Fibroblast of villous mesenchyme (primary cell): ENCODE measurements at places on chromosomes 7 and 10. TPM values are rescaled to one million over a fixed set of nuclear protein-coding genes. Genes with fewer than 3 reads are reported as not detected.

Gene TCAF1
- total RNA-seq, result 66.7 and 95.4 TPM in 2 replicates

Gene CPVL
- not detected in 2 replicates for total RNA-seq

Gene SLC18A3
- under 0.01 TPM in 1 of 2 replicates, not detected in the other for total RNA-seq

Gene FAM24A
- not detected in 2 replicates for total RNA-seq

Gene COL17A1
- total RNA-seq, result not detected in 2 replicates

Gene DPYSL4
- total RNA-seq, result under 0.01 and 0.86 TPM in 2 replicates

Gene GPR26
- total RNA-seq, result not detected in 2 replicates

Gene ERVW-1
- total RNA-seq, result not detected in 2 replicates

Gene RNF133
- 0.32 and 0.86 TPM in 2 replicates for total RNA-seq

Gene TAX1BP1
- total RNA-seq, result 70.9 and 99.7 TPM in 2 replicates

Gene COBL
- total RNA-seq, result under 0.01 TPM in 1 of 2 replicates, not detected in the other

Gene AKR1E2
- 7.7 and 9.1 TPM in 2 replicates for total RNA-seq

Gene NXPH1
- not detected in 2 replicates for total RNA-seq

Gene NIPSNAP2
- total RNA-seq, result 39.7 and 53.1 TPM in 2 replicates

Gene IGFBP3
- 88.5 and 175 TPM in 2 replicates for total RNA-seq

Gene MBL2
- total RNA-seq, result not detected in 2 replicates

Gene WDR86
- total RNA-seq, result 0.32 and 1.3 TPM in 2 replicates

Gene RADIL
- total RNA-seq, result under 0.01 and 0.32 TPM in 2 replicates

Gene DMBT1
- total RNA-seq, result under 0.01 TPM in 1 of 2 replicates, not detected in the other

Gene C10orf53
- not detected in 2 replicates for total RNA-seq

Gene POP7
- total RNA-seq, result 34.1 and 46.7 TPM in 2 replicates

Gene MET
- 23.8 and 48.8 TPM in 2 replicates for total RNA-seq

Gene MASTL
- total RNA-seq, result 13.2 and 18.6 TPM in 2 replicates

Gene GRIFIN
- total RNA-seq, result not detected in 2 replicates

Gene H2BK1
- not detected in 2 replicates for total RNA-seq

Gene LEP
- not detected in 2 replicates for total RNA-seq

Gene SLC39A12
- not detected in 2 replicates for total RNA-seq

Gene MRLN
- not detected in 2 replicates for total RNA-seq

Gene ZNF775
- total RNA-seq, result 3.0 and 5.2 TPM in 2 replicates

Gene BTBD16
- not detected in 2 replicates for total RNA-seq

Gene CLDN12
- 28.3 and 49.2 TPM in 2 replicates for total RNA-seq

Gene FRA10AC1
- total RNA-seq, result 6.0 and 11.3 TPM in 2 replicates

Gene NEUROG3
- total RNA-seq, result not detected in 2 replicates

Gene ATP5F1C
- total RNA-seq, result 235 and 265 TPM in 2 replicates

Gene ABCB1
- total RNA-seq, result 0.86 and 0.97 TPM in 2 replicates

Gene GALNT17
- total RNA-seq, result not detected in 2 replicates

Gene TMEM243
- total RNA-seq, result 26.4 and 35.8 TPM in 2 replicates

Gene MACC1
- under 0.01 TPM in 2 replicates for total RNA-seq

Gene FOXI2
- not detected in 2 replicates for total RNA-seq

Gene VIPR2
- total RNA-seq, result not detected in 2 replicates

Gene SFRP5
- total RNA-seq, result not detected in 2 replicates
